ENCODE measurements at places on chromosomes 4 and X.
A peak's percentile ranks its signal among the peaks of the same experiment; 100 is the strongest.

DNA sequence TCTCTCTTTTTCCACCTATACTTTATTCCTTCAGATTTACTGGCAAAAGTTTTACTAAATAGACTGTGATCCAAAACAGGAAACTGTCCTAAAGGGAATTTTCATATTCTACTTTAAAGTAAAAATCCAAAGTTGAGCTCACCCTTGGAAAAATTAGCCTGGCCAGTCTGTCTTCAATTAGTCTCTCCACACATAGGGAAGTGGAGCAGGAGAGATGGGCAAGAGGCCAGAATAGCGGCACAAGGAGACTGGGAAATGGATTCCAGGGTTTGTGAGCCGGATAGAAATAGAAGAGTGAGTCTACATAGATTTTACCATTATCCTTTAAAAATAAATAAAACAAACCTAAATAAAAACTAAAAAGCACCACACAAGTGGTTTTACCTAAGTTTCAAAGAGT, 16.2 kb upstream of the FRMD7 start:
- DNase-seq: no peak

DNA sequence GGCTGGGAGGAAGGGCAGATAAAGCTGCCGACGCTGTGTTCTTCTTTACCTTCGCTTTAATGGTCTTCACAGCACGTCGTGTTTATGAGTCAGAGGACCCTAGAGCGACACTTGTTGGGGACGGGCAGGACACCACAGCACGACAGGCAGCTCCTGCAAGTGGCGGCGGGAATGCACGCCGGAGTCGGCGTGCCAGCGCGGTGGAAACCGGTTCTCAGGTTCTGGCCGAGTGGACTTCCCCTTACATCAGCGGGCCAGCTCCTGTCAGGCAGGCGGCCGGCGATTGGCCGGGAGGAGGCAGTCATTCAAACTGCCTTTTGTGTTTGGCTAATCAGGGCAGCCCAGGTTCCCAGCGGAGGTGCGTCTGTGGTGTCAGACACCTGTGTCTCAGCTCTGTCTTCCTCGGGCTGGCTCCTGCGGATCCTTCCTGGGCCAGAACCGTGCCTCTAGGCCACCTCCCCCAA, 150.9 kb downstream of the SHROOM3 start:
- peak; percentile 83 for DNase-seq

DNA sequence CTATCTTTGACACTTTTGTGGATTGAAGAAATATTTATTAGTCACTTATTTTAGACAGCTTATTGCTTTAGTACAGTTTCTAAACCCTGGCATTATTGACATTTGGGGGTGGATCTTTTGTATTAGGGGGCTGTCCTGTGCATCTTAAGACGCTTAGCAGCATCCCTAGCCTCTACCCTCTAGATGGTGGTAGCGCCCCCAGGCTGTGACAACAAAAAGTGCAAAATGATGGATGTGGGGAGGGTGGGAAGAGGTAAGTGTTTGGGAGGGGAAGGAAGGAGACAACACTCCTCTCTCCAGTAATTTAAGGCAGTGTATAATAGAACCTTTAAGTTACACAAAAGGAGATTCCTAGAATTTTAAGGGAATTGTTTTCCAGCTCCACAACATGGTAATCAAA, 1210.6 kb downstream of the C4orf33 start:
- no peak for DNase-seq

DNA sequence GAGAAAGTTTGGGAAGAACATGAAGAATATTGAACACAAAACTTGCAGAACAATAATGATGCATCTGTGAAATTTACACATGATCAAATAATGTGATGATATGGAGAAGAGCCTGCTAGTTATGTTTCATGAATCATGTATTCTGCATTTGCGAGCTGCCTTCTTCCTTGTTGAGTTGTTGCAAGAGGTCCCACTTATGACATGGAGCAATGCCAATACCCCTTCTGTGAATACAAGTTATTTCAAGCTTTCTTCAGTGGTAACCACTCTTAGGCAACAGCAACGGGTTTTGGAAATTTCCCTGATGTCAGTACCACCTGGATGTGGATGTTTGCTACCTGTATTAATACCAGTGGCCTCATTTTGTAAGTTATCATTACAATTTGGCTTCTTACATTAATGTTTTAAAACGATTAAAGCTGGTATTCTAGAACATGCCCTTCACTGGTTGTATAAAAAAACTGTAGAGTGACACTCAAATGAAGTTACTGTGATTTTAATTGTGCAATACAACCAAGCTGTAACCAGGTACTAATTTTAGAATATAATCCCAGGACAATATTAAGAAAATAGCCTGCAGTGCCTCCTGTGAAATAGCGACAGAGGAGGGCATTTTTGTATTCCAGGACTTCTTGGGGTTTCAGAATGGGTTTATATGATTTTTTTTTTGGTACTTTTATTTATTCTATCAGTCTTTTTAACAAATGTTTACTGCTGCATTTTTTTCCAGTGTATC, 25.3 kb downstream of the IQCM start:
- DNase-seq: no peak

GRCh38 chrX:25523574-25524540, 508.1 kb upstream of the ARX start:
- peak; percentile 38 for DNase-seq

All from adrenal gland (tissue), 19 donors.